ENCODE measurements at places on chromosomes 11 and 22.
A peak's percentile ranks its signal among the peaks of the same experiment; 100 is the strongest.

DNA sequence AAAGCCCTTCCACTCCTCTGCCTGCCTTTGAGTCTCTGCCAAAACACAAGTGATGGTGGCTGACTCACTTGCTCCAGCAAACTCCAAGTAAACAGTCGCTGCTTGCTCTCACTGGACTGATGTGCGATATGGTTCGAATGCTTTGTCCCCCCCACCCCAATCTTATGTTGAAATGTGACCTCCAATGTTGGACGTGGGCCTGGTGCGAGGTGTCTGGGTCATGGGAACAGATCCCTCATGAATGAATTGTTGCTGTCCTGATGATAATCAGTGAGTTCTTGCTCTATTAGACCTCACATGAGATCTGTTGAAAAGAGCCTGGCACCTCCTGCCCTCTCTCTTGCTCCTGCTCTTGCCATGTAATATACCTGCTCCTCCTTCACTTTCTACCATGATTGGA lies 747.9 kb downstream of the OPCML start:
- no peak for DNase-seq

DNA sequence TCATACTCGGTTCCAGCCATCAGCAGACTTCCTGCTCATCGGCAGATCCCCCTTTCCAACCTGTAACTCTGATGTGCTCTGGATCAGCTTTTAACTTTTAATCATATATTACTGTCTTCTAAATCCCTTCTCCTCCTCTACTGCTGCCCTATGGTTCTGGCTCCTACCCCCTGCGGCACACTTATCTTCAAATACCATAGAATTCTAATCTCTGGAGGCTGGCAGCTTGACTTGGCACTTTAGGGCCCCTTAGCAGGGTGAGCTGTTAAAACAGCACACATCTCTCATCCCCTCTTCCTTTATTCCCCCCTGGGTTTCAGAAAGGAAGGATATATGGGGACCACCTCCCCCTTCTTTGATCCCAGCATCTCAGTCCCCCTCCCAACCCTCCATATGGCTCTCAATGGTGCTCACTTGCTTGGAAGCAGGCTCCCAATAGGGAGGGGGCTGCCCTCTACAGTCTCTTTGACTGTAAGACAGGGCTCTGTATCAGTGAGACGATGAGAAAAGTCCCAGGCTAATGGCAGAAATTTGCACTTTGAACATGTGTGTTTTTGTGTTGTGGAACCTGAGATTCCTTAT lies 4.4 kb upstream of the CNTF start:
- no peak for DNase-seq

DNA sequence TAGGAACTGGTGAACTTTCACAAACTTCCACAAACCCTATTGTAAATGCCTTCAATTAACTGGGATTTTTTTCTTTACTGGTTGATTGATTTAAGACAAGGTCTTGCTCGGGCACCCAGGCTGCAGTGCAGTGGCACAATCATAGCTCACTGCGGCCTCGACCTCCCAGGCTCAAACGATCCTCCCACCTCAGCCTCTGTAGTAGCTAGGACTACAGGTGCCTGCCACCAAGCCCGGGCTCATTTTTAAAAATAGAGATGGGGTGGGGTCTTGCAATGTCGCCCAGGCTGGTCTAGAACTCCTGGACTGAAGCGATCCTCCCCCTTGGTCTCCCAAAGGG lies 35.7 kb upstream of the POLA2 start:
- DNase-seq, result no peak

DNA sequence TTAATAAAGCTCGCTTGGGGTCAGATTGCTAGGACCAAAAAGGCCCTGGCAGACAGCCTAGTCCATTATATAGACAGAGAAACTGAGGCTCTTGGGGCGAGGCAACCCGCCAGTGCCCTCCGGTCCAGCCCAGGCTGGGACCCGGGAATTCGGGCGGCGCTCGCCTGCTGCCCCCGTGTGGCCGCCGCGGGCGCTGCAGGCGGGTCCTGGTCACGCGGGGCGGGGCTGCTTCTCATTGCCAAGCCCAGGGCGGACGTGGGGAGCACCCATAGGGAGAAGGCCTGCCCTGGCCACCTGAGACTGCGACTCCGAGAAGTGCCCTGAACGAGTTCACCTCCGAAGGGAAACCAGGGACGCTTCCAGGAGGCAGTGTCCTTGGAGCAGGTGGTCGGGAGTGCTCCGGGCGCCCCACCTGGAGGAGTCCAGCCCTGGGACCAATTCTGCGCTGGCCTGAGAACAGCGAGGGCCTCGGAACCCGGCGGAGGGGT lies 36.0 kb upstream of the CSNK1E start:
- DNase-seq, result peak; percentile 67

DNA sequence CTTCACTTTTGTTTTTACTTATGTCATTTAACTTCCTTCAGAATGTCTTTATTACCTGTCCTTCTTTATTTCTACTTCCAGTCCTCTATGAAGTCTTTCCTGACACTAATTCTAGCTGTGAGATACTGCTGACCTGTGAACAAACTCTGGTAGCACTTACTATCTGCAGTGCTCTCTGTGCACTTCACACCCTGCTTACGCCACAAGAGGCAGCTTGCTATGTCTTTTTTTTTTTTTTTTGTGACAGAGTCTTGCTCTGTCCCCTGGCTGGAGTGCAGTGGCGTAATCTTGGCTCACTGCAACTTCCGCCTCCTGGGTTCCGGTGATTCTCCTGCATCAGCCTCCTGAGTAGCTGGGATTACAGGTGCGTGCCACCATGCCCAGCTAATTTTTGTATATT lies 10.7 kb downstream of the STIM1 start:
- no peak for DNase-seq

DNA sequence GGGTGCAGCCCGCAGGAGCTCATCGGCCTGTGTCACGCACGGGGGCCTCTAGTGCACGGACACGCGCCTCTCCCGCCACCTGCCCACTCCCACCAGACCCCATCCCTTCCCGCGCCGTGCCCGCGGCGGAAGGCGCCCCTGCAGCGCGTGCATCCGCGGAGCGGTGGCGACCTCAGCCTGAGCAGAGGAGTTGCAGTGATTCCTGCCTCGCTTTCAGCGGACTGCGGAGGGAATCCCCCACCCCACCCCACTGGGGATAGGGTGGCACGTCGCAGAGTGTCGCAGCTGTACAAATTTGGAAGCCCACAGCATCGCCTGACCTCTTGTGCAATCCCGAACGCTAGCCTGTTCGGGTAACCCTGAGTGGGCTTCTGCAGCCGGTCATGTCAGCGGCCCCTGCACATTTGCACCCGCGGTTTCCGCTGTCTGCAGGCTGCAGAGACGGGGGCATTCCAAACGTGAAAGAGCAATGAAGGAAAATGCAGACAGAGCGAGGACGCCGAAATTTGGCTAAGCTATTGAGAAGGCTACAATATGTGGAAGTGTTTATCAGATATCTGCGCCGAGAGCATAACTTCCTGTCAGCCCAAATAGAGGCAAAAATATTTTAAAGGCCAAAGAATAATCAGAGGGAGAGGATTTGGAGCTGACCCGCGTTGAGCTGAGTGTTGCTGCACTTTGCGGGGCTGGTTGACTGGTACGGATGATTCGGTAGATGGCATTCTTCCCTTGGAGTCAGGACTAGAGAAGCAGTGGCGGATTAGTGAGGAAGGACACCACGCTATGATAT lies 617 bp upstream of the ARHGAP20 start:
- peak; percentile 93 for DNase-seq

- DNase-seq, result no peak
Measured at GRCh38 chr11:17188675-17189074, 19.1 kb downstream of the PIK3C2A start.

DNA sequence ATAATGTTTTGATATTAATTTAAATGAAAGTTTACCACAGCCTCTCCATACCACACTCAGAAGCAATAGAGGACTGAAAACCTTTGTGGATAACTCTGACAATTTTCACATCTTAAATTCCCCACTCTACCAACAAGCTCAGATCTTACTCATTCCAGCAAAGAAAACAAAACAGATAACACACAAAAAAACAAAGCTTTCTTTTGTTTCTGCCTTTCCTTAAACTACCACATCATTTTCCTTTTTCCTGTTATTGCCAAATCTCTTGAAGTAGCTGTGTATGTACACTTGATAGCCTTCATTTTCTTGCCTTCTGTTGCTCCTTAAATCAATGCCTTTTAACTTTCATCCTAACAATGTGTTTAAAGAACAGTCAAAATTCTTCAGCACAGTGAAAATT lies 484.9 kb downstream of the NTM start:
- no peak for DNase-seq

- DNase-seq, result no peak
Measured at GRCh38 chr11:46248289-46249102, 29.0 kb upstream of the CREB3L1 start.

- DNase-seq, result no peak
Measured at GRCh38 chr11:118933486-118933885, 7.8 kb upstream of the BCL9L start.

GRCh38 chr11:11163236-11163635 lies 189.8 kb downstream of the CSNK2A3 start:
- DNase-seq, result no peak

DNA sequence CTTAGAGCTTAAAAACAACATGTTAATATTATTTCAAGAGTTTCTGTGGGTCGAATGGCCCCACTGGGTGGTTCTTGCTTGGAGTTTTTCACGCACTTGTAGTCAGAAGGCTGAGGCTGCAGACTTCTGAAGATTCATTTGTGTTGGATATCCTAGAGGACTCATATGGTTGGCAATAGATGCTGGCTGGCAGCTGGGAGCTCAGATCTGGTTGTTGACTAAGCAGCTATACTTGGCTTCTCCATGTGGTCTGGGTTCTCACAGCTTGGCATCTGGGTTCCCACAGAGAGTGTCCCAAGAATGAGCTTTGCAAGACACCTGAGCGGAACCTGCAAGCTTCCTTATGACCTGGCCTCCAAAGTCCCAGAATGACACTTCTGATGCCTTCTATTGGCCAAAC lies 163.9 kb upstream of the ZC3H12C start:
- DNase-seq, result no peak

GRCh38 chr11:92644595-92645445 lies 324.6 kb upstream of the MTNR1B start:
- no peak for DNase-seq

GRCh38 chr11:99592266-99592665 lies 571.5 kb downstream of the CNTN5 start:
- no peak for DNase-seq

DNA sequence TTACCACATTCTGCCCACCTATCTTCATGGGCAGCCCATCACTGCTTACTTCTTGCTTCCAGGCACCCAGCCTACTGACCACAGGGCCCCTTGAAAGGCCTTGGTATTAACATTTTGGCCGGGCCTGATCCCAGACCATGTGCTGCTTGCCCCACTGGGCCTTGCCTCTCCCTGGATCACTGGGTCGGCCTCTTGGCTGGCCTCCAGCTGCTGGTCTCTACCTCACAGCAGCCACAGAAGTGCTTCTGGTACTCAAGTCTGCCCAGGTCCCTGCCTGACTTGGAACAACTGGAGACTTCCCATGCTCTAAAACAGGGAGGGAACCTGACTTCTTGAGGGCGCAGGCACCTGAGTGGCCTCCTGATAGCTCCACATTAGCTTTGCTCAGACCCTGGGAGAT lies 63.6 kb downstream of the THAP12 start:
- DNase-seq, result no peak

DNA sequence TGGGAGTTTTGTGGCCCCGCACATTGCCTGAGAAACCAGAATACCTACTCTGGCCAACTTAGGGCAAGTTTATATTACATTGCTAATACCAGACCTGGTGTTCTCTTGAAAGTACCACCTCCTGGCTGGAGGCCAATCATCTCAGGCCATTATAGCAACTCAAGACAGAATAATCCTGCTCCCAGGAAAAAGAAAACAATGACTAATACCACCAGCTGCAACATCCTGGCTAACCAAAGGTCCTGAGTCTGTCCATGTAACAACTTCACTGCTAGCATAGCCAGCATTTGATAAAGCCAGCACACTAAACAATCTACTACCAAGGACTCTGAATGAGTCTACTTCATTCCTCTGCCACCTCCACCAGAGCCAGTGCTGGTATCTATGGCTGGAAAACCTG lies 1298.7 kb upstream of the CNTN5 start:
- no peak for DNase-seq

DNA sequence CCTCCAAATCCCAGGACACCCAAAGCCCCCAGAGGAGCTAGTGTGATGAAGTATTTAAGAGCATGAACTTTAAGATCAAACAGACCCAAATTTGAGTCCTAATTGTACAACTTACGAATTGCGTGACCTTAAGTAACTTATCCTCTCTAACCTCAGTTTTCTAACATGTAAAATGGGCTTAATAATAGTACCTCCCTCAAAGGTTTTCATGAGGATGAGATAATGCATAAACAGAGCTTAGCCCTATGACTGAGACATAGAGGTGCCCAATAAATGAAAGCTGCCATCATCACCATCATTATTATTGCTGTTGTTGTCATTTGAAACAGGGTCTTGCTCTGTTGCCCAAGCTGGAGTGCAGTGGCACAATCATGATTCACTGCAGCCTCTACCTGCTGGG lies 9.2 kb downstream of the SCN2B start:
- DNase-seq, result no peak

GRCh38 chr11:69822676-69823494 lies 3.7 kb upstream of the FGF3 start:
- no peak for DNase-seq

DNA sequence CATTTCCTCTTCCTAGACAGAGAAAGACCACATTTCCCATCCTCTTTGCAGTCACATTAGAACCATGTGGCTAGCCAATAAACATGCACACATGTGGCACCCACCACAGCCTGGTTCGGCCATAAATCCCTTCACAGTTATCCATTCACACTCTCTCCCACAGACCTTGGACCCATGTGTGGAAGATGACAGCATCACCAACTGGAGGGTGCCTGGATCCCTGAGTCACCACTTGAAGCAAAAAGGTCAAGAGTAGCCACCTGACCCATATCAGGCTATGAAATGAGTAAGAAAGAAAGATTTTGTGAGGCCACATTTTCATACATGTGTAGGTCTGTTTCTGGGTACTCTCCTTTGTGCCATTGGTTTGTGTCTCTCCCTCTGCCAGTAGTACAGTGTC lies 9.0 kb upstream of the TMEM121B start:
- DNase-seq, result no peak

- DNase-seq, result no peak
Measured at GRCh38 chr22:45023431-45023830, 13.6 kb upstream of the PHF21B start.

- no peak for DNase-seq
Measured at GRCh38 chr11:133810766-133811165, 34.5 kb downstream of the SPATA19 start.

GRCh38 chr11:70931430-70931829 lies 320.9 kb downstream of the SHANK2 start:
- DNase-seq, result no peak

All from NCI-H526 (cell line).